Left renal cortex interstitium (tissue), 4 donors: ENCODE measurements at places on chromosomes 7 and 10.

DNA sequence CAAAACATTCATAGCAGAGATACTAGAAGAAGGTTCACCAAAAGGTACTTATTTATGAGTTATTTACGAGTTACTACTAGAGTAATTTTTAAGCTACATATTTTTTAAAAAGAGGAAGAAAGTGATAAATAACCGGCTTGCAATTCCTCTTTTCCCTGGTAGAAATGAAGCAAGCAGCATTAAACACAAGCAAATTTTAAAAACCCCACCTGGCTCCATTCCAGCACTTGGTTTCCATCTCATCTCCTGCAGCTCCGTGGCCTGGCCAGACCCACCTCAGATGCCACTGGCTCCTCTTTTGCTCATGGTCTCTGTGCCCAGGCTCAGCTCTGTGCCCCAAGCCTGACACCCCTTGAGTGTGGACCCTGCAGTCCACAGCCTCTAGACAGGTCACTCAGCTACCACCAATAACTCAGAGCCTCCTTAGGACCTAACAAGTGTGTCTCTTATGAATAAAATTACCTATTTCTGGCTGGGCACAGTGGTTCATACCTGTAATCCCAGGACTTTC, 479.5 kb downstream of the TNS3 start:
- no peak for DNase-seq

- no peak for DNase-seq
Measured at GRCh38 chr10:3654980-3655379, 130.0 kb downstream of the KLF6 start.

DNA sequence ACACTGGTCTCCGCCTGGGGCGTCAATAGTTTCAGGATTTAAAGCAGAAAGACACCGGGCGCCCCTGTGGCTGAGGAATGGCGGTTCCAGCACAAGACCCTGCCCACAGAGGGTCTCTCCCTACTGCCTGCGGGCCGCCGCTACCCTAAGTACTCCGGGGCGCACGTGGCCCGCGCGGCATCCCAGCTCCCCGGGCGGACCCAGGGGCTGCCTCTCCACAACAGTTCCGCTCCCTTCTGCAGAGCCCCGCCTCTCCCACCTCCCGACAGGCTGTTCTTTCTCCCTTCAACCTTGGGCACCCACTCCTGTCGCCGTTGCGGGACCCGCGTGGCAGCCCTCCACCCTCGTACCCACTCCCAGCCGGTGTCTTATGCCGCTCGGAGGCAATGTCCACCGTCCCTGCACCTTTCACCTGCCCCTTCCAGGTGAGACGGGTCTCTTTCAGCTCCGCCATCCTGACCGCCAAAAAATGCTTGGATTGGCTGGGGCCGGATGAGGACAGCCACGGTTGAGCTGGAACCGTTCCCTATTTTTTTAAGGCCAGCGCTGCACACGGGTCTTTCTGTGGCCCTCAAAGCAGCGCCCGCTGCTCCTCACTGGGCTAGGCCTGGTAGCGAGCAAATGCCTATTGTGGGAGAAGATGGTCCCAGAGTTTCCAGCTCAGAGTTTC, 1.6 kb upstream of the NKX2-3 start:
- no peak for DNase-seq

GRCh38 chr10:31622978-31623377, 304.0 kb downstream of the ZEB1 start:
- DNase-seq: no peak

- no peak for DNase-seq
Measured at GRCh38 chr10:3948843-3949242, 163.8 kb upstream of the KLF6 start.

DNA sequence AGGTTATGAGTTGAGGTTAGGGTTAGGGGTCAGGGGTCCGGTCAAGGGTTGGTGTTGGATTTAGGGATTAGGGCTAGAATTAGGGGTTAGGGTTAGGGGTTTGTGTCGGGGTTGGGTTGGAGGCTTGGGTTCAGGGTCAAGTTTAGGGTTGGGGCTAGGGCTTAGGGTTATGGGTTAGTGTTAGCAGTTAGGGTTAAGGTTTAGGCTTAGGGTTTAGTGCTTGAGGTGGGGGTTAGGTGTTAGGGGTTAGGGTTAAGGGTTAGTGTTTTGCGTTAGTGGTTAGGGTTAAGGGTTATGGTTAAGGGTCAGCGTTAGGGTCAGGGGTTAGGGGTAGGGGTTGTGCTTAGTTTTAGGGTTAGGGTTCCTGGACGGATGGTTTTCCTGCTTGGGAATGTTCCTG, 1.7 kb upstream of the SYCE1 start:
- no peak for DNase-seq

GRCh38 chr10:73964743-73965142, 33.2 kb upstream of the VCL start:
- no peak for DNase-seq

- DNase-seq: no peak
Measured at GRCh38 chr10:126373972-126374371, 14.3 kb downstream of the ADAM12 start.

GRCh38 chr7:37960483-37960882, 40.0 kb downstream of the EPDR1 start:
- no peak for DNase-seq

GRCh38 chr7:97513326-97513725, 218.6 kb upstream of the TAC1 start:
- DNase-seq: no peak

DNA sequence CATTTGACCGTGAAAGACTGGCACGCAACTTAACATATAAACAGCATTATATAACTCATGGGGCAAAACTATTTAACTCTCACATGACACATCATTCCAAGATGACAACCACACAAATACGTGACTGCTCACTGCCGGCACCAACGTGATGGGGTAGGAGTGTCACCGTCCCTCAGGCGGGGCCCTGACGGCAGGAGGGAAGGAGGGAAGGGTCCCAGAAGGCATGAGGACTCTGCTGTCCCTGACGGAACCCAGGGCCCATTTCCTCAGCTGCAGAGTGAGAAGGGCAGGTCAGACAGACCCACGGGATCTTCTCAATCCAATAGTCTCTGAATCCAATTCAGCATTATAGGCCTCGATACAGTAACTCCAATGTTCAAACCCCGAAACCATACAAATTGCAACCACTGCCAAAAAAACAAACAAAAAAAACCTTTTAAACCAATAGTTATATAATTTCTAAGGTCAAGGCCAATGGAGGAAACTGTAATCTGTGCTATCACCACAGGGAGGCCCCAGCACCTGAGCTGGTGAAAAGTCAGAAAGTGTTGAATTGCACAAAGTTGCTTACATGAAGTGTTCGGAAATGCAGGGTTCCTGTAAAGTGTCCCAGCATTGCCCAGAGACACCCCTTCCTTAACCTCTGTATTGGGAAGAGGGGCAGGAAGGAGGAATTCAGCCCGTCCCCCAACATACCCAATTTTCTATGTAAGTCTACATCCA, 137.4 kb downstream of the TNS3 start:
- DNase-seq: no peak

- DNase-seq: no peak
Measured at GRCh38 chr7:67413670-67414069, 417.0 kb downstream of the TYW1 start.

DNA sequence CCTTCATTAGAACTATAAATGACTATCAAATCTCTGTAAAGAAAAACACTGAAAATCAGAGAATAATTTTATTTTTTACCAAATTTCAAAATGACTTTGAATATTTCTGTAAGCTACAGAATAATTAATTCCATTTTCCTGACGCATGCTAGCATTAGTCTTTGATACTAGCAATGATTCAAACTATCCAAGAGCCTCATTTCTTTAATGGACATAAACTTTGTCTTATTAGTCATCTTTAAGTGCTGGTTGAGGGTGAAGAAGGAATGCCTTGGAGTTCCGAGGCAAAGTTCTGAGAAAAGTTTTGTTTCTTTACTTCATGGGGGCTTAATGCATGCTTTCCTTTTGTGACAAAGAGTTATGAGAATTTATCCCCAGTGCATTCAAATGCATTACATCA, 137.3 kb downstream of the AGMO start:
- no peak for DNase-seq

DNA sequence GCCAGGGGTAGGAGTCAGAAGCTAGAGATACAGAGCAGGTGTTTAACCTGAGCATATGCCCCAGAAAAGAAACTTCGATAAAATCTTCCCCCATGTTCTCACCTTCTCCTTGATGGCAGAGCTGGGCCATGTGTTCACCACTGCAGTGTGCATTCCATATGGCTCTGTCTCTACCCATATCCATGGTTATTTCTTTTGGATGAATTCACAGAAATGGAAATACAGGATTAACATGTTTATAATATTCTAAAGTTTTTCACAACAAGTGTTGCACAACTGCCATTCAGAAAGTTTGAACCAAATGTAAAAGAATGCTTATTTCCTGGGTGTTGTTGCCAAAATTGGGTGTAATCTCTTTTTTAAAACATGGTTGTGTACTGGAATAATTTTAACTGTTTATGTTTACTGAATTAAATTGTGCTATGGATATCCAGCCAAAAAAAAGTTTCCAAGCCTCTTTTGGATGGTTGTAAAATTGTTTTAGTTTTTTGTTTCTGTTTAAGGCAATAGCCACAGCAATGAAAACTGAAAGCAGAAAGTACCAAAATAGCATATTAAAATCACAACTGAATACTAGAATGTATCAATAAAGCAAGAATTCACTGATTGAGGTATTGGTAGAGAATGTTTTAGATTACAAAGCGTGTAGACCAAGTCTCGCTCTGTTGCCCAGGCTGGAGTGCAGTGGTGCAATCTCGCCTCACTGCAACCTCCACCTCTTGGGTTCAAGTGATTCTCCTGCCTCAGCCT, 19.9 kb upstream of the CCNY start:
- DNase-seq: no peak

DNA sequence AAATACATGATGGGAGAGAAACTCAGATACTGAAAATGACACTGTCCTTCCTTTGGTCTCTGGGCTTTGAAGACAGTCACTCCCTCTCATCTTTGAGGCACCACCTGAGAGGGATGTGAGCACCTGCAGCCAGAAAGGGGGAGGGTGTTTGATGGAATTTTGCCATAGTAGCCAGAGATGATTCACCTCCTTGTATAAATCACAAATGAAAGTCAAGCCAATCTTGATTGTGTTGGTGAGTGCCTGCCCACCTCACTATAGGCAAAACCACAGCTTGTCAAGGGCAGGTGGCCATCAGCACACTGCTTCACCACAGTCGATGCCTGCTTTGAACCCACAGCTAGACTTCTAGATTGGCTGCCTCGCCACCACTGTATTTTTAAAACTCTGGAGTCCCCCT, 48.2 kb downstream of the PON1 start:
- DNase-seq: no peak

- peak; percentile 52 for DNase-seq
Measured at GRCh38 chr10:50990568-50991455, 83.5 kb upstream of the PRKG1 start.

GRCh38 chr7:66748791-66749190, 8.3 kb downstream of the RABGEF1 start:
- no peak for DNase-seq

GRCh38 chr10:130772056-130772455, 539.5 kb downstream of the TCERG1L start:
- no peak for DNase-seq

- no peak for DNase-seq
Measured at GRCh38 chr7:48298779-48299178, 127.5 kb downstream of the ABCA13 start.

DNA sequence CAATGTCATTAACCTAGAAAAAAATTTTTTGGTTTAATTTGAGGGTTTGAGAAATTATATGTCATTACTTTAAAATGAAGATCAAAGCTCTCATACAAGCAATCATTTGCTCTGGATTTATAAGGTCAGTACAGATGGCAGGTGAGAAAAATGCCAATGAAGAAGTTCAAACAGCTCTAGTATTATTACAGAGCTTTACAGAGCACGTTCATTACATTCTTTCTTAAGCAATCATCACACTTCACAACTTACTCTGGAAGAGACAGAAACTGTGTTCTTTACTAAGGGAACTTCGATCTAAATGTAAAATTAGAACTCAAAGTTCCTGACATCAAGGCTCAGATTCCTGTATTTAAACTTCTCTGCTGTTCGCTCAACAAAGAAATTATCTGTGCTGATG, 153.4 kb downstream of the ATE1 start:
- DNase-seq: no peak

- no peak for DNase-seq
Measured at GRCh38 chr7:18760631-18761445, 265.3 kb downstream of the HDAC9 start.

DNA sequence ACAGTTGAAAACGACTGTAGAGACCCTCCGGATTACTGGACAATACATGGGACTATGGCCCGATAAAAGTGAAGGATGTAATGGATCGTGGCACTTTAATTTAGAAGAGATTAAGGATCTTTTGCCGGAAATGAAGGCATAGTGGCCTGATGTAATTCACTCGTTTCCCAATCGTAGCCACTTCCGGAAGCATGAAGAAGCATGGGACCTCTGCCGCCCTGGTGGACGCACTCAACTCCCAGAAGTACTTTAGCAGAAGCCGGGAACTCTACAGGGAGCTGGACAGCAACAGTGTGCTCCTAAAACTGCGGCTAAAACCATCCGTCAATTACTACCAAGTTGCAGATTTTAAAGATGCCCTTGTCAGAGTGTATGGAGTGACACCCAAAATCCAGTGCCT, 59.6 kb upstream of the NUPR2 start:
- DNase-seq: no peak

GRCh38 chr7:113200281-113200680, 81.9 kb upstream of the SMIM30 start:
- DNase-seq: no peak

DNA sequence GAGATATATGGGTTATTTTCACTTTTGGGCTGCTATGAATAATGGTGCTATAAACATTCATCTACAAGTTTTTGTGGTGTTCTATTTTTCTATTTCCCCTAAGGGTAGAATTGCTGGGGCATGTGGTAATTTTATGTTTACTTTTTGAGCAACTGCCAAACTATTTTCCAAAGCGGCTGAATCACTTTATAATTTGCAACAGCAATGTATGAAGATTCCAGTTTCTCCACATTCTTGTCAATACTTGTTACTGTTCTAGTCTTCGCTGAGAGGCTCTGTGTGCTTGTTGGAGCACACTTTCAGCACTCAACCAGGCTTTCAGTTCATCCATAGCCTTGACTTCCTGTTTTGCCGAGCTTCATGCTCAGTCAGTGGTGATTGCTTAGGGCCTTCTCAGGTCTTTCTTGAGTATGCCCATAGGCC, 39.0 kb downstream of the ADK start:
- DNase-seq: no peak

DNA sequence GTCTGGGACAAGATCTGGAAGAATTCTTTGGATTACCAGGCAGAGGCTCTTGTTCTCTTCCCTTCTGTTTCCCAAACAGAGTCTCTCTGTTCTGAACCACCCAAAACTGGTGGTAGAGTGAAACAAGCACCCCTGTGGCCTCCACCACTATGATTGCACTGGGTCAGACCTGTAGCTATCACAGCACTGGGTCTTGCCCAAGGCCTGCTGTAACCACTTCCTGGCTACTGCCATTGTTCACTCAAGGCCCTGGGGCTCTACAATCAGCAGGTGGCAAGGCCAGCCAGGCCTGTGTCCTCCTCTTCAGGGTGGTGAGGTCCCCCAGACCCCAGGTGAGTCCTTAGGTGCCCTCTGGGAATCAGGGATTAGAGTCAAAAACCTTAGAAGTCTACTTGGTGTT, 4.1 kb upstream of the LRRC17 start:
- DNase-seq: no peak
